Neuronal stem cell (in vitro differentiated cells): ENCODE measurements at places on chromosomes 2 and 18.

- peak; percentile 2 for DNase-seq
Observed at GRCh38 chr2:51795248-51795888, 763.4 kb upstream of the NRXN1 start.

GRCh38 chr18:45374878-45375630, 240.2 kb upstream of the SLC14A2 start:
- DNase-seq = no peak

- no peak for DNase-seq
Observed at GRCh38 chr2:37543999-37544557, 127.4 kb downstream of the CDC42EP3 start.

- DNase-seq = no peak
Observed at GRCh38 chr18:48201337-48202005, 207.7 kb downstream of the ZBTB7C start.

GRCh38 chr2:155770516-155770915, 562.0 kb downstream of the NR4A2 start:
- DNase-seq = no peak

DNA sequence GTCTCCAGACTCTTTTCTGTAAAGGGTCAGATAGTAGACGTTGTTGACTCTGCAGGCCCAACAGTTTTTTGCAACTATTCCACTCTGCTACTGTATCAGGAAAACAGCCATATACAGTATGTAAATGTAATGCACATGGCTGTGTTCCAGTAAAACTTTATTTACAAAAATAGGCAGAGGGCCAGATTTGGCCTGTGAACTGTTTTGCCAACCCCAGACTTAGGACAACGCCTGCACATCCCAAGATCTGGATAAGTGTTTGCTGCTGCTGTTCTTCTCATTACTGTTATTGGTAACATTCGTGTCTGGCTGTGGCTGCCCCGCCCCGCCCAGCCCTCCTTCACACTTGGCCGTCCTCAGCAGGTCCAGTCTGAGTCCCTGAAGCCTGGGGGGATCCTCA, 94.6 kb upstream of the MCFD2 start:
- DNase-seq = no peak

GRCh38 chr2:99545066-99545465, 55.2 kb upstream of the REV1 start:
- no peak for DNase-seq

GRCh38 chr2:106147665-106148064, 46.4 kb downstream of the UXS1 start:
- DNase-seq = no peak

DNA sequence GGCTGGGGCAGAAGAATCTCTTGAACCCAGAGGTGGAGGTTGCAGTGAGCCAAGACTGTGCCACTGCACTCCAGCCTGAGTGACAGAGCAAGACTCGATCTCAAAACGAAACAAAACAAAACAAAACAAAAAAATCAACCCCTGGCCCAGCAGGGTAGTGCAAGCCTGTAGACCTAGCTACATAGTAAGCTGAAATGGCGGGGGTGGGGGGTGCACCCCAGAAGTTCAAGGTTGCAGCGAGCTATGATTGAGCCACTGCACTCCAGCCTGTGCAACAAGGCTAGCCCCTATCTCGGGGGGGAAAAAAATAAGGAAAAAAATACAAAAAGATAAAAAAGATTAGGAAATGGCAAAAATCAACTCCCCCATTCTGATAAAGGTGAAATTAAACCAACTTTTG, 6.4 kb downstream of the ATL2 start:
- no peak for DNase-seq

DNA sequence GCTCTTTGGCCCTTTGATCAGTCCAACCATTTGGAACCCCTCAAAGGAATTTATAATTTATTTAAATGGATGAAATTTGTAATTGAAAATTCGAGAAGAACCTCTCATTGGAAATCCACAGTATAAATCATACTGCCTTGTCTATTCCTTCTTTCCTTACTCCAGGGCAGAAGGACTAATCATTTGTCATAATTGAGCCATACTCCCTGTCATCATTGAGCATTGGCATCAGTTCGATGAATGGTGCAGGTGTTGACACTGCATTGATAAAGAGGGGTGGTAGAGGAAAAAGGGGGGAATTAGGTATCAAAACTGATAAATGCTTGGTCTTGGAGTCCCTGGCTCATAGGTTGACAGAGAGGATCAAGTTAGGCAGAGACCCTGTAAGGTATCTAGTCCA, 2.0 kb downstream of the VSNL1 start:
- no peak for DNase-seq

DNA sequence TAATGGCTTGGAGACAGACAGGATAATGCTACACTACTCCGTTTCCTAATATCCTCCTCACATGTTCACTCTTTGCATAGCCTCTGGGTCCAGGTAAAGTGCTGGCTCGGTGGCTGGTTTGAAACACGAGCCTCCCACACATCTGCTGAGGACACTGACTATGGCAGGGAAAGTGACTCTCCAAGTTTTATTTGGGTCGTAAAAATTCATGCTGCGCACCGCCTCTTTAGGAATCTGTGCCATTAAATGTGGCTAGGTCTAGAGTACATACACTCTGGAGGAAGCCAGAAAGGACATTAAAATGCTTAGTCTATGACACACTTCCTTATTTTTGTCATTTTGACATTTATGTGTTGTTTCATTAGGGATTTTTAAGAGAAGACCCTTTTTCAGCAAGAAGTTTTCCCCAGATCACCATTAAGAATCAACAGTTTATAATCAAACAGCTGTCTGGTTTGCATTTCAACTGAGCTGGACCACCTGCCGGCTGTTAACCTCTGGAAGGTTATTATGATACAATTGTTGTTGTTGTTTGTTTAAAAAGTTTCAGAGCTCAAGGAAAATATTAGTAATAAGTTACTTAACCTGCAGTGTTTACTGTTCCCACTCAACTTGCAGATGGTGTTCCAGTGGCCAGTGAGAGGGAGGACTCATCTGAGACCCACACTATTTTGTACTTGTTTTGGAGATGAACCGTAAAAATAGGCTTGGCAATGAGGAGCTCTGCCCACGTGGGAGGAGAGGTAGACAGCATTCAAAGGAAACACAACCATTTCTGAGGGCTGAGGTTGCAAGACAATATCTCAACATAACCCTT, 443.3 kb upstream of the MEIS1 start:
- no peak for DNase-seq

- peak; percentile 77 for DNase-seq
Observed at GRCh38 chr2:20225294-20226151, 593 bp upstream of the SDC1 start.

DNA sequence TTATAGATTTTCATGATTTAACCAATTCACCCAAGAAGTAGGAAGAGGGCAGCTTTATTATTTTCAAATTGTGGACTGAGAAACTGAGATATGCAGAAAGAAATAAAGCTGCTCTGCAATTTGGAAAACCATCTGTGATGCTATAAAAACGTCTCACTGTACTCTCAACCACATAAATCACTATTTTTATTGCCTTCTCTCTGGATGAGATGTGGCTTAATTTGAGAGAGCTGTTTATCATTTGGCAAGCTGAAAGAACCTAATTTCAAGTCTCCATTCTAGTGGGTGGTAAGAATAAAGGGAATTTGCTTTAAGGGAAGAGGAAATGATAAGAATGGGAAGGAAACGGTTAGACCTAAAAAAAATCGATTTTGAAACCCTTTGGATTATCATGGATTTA, 49.9 kb upstream of the CYP1B1 start:
- no peak for DNase-seq

- no peak for DNase-seq
Observed at GRCh38 chr2:147083664-147084063, 761.2 kb upstream of the ACVR2A start.

- no peak for DNase-seq
Observed at GRCh38 chr2:66445925-66446871, 11.3 kb downstream of the MEIS1 start.

- DNase-seq = peak; percentile 20
Observed at GRCh38 chr2:71299507-71299906, 32.1 kb upstream of the ZNF638 start.
